ENCODE measurements at places on chromosomes 12 and 14.

DNA sequence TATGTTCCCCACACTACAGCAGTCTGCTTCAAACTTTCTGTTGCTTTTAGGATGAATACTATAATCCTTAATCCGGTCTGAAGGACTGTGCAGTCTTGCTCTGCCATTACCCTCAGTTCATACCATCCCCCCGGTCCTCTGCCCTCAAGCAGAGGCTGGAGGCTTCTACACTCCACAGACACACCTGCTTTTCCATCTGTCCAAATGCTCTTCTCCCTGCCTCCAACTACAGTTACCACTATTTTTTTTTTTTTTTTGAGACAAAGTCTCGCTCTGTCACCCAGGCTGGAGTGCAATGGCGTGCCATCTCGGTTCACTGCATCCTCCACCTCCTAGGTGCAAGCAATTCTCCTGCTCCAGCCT is 19.3 kb upstream of the KCNH3 start:
- no peak for DNase-seq

GRCh38 chr14:68548194-68549076 is 244.4 kb downstream of the ZFP36L1 start:
- no peak for DNase-seq

- no peak for DNase-seq
Observed at GRCh38 chr14:53764846-53765245, 191.8 kb downstream of the BMP4 start.

DNA sequence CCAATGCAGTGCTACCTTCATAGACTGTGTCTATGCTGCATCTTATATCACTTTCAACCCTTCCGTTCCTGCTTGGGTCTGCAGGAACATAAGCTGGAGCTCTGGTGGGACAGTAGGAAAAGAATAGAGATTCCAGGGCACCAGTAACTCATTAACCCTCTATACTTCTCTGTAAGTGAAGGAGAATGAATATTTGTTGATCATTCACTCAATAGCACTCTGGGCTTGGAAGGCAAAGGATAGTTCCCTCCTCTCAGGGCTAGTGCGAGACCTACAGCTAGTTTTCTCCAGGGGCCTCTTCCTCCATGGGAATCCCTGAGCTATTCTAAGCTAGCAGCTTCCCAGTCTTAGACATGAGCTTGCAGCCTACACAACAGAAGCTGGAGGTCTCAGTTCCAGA is 84.7 kb downstream of the BMP4 start:
- DNase-seq: no peak

Measured in activated CD8-positive, alpha-beta memory T cell treated with anti-CD3 and anti-CD28 coated beads for 4 hours (primary cell).